ENCODE measurements at places on chromosomes 5 and 9.

GRCh38 chr5:102622262-102622661 lies 123.5 kb upstream of the SLCO6A1 start:
- peak; percentile 80 for DNase-seq

DNA sequence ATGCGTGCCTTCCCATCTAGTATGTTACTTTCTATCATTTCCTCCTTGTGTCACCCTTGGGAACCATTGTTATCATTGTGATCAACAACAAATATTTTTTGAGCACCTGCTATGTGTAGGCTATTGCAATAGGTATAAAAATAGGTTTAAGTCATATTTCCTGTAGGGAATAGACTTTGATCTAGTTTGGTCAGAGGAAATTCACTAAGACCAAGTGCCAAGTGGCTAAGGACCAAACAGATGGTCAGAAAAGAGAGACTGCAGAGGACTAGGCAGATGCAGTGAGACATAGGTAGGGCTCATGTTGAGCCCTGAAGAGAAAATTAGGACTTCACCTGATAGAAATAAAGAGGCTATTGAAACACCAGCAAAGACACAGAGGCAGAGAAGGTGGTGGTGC lies 430.0 kb upstream of the ADAMTSL1 start:
- DNase-seq = no peak

DNA sequence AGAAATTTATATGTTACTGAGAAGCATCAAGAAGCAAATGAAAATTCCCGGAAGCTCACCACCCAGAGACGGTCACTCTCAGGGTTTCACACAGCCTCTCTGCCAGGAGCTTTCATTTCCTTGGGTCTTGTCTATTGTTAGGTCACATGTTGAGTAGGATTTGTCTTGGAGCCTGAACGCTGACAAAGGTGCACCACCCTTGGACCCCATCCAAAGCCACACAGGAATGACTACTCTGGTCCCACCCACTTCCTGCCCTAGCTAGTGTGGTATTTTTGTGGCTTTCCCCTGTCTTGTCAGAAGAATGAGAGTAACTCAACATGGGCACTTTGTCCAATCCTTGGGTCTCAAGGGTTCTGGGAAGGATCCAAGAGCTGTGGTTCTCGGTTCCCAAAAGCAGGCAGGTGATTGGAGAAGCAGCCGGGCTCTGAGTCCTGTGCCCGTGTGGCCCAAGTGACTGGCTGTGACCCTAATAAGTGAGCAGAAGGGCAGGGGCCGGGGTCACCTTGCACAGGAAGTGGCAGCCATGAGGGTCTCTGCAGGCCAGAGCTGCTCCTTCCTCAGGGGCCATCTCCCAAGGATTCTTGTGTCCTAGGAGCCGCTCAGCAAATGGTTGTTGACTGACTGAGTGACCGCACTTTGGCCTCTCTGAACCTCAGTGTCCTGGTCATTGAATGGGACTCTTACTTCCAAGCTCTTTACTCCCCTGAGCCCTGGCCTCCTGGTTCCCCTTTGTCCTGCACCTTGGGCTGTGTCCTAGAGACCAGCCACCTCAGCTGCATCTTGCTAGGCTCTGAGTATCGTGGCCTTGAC lies 6.9 kb downstream of the FGD3 start:
- no peak for DNase-seq

GRCh38 chr5:154786414-154786813 lies 31.2 kb downstream of the LARP1 start:
- no peak for DNase-seq

GRCh38 chr5:83151821-83152220 lies 74.5 kb downstream of the XRCC4 start:
- no peak for DNase-seq

DNA sequence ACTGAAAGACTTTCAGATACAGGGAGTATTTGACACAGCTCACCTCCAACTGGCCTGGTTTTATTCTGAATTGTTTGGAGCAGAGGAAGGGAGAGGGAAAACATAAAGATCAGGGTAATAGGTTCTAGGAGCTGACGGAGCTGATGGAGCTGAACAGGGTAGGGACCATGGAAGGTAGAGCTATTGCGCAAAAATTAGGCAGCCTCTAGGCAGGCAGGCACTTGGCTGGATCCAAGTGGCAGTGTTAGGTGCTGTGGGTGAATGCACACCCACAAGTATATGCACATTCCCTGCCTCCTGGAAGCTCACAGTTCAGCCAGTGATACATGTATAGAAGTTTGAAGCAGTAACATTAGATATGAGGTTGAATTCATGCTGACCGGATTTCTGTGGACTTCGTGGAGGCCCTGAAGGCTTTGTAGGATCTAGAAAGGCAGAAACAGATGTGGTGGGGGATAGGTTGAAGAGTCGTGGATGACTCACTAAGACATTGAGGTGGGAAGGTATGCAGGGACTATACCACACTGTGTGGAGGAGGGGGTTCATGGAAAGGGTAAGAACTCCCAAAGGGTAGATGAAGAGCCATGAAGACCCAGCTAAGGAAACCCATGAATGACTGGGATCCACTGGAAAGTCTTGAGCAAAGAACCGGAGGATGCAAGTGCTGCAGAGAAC lies 50.8 kb downstream of the WWC1 start:
- DNase-seq = no peak

- DNase-seq = no peak
Observed at GRCh38 chr5:124110942-124111341, 599.0 kb downstream of the CSNK1G3 start.

DNA sequence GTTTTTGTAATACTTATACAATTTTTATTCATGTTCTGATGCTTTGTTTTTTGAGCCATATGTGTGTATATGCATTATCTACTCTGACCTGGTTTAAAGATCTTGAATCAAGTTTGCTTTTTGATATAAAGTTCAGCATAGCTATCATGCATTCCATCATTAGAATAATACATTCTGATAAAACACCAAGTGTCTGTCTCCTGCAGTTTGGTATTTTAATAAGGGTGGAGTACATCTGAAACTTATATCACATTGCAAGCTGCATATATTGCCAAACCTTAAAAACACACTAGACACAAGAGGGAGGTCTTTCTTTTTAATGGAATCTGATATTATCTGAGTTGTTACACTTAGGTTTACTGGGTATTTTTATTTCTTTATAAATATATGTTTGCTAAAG lies 102.8 kb upstream of the ADAMTSL1 start:
- DNase-seq = no peak

DNA sequence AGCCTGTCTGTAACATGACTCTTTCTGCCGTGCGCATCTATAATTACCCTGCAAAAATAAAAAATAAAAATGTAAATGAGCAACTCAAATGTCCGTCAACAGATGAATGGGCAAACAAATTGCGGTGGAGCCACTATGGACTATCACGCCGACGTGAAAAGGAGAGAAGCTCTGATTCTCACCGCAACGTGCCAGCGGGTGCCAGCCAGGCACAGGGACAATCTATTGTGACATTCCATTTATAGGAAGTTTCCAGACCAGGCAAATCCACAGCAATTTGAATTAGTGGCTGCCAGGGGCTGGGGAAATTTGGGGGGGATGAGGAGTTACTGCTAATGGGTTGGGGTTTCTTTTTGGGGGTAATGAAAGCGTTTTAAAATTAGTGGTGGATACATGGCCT lies 96.8 kb downstream of the VAV2 start:
- no peak for DNase-seq

- no peak for DNase-seq
Observed at GRCh38 chr9:33818167-33818846, 1.3 kb downstream of the UBE2R2 start.

DNA sequence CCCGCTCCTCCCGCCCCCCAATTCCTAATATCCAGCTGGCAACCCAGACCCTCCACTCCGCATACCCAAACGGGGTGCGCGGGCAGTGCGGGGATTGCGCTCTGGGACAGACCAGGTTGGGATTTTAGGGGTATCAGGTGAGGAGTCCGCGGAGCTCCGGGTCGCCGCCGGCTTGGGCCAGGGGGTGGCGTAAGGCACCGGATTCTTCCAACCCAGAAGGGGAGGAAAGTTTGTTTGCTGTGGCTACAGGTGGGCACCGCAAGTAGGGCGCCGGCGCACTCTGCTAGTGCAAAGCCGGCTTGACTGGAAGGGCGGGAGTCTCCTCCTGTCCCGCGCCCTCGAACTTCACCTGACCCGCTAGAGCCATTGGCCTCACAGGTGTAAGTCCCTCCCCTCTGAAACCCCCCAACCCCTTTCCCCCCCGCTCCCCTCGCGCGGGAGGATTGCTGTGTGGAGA lies 709 bp downstream of the IQGAP2 start:
- DNase-seq = peak; percentile 61

DNA sequence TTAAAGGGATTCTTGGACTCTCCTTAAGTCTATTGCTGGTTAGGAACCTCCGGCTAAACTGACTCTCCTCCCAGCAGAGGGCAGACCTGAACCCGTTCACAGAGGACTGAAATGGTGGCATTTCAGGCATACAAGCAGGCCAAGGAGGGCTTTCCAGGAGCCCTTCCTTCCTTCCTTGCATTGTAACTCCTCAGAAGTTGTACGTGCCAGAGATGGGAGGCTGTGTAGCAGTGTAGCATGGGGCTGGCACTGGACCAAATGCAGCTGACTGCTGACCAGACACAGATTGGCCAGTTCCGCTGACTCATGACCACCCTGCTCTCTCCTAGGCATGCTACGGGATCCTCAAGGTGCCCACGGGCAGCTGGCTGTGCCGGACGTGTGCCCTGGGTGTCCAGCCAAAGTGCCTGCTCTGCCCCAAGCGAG lies 36.4 kb downstream of the JADE2 start:
- DNase-seq = peak; percentile 62

GRCh38 chr5:132425009-132425937 lies 55.8 kb downstream of the SLC22A5 start:
- no peak for DNase-seq

DNA sequence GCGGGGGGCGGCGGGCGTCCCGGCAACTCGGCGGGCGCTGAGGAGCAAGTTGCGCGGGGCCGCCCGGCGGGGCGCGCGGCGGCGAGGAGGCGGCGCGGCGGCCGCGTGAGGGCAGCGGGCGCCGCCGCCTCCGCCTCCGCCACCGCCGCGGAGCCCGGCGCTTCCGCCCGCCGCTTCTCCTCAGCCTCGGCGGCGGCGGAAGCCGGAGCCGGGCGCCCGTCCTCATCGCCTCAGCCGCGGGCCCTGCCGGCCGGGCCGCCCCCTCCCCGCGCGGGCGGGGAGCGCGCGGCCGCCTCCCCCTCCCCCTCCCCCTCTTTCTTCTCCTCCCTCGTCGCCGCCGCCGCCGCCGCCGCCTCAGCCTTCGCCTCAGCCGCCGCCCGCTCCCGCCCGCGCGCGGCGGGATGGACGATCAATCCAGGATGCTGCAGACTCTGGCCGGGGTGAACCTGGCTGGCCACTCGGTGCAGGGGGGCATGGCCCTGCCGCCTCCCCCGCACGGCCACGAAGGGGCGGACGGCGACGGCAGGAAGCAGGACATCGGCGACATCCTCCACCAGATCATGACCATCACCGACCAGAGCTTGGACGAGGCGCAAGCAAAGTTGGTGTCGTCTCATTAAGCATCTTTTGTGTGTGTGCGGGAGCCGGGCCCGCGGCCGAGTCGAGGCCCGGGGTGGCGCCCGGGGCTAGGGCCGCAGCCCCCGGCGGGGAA lies at the start of gene PBX3:
Gene PBX3 (plus strand): TSS at position 321 of the 712 bp plus-strand sequence.
- peak; percentile 44 for DNase-seq

DNA sequence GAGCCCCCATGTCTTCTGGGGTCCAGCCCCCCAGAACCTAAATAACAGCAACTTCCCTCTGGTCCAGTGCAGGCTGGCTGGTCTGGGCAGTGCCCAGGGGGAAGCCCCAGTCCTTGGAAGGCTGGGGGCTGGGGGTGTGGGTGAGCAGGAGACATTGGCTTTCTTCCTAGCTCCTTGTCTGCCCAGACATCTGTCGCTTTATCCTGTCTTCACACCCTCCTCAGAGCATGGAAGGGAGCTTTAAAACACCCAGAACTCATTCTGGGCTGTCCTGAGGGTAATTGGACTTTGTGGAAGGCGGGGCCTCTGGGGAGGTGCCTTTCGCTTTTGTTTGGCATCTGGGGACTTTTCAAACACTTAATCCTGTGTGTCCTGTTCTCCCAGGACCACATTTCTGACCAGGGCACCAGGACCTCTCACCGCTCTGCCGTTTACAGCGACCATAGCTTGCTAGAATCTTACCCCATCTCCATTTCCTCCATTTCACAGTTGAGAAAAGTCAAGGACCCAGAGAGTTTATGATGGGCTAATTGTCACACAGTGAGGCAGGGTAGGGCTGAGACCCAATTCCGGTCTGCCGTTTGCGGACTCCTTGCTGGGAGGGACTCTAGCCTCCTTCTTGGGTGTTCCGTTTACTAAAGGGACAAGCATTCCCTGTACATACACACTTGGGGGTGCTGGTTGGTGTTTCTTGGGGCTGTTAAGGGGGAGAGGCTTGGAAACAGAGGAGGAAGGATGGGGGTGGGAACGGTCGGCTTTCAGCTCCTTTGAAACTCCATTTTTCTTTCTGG lies 1.1 kb downstream of the GSN start:
- DNase-seq = peak; percentile 32

- no peak for DNase-seq
Observed at GRCh38 chr9:131732061-131732526, 7.8 kb downstream of the RAPGEF1 start.

GRCh38 chr5:76528547-76529331 lies 94.5 kb downstream of the F2RL2 start:
- no peak for DNase-seq

- no peak for DNase-seq
Observed at GRCh38 chr5:111261610-111262009, 37.4 kb downstream of the CAMK4 start.

GRCh38 chr5:72007336-72008111 lies 99.8 kb upstream of the MAP1B start:
- no peak for DNase-seq

GRCh38 chr5:7908317-7908716 lies 39.4 kb downstream of the MTRR start:
- DNase-seq = no peak

GRCh38 chr9:78149702-78150291 lies 86.1 kb upstream of the CEP78 start:
- DNase-seq = peak; percentile 2

- no peak for DNase-seq
Observed at GRCh38 chr5:36928947-36929346, 52.4 kb downstream of the NIPBL start.

GRCh38 chr5:471750-472058 lies 28.7 kb downstream of the EXOC3 start:
- no peak for DNase-seq

DNA sequence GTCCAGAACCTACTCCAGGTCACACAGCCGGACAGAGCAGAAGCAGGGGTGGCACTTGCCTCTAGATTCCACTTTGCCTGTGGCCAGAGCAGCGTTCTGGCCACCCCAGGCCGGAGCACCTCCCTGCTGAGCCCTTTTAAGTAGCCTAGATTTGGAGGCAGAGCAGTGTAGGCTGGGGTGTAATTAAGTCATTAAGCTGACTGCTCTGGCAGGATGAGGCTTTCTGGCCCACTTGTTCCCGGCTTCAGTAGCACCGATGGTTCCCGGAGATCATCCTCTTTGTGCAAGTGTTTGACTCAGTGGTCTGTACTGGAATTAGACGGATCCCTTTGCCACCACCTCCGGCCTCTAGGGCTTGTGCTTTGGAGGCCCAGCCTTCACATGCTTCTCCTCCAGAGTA lies 281.9 kb upstream of the ANKRD55 start:
- no peak for DNase-seq

- DNase-seq = no peak
Observed at GRCh38 chr5:92703976-92704375, 877.0 kb downstream of the NR2F1-AS1 start.

GRCh38 chr5:36135988-36136387 lies 15.7 kb downstream of the LMBRD2 start:
- no peak for DNase-seq
